Ovary (tissue), 10 donors: ENCODE measurements at places on chromosomes 7 and 10. TPM values are rescaled to one million over a fixed set of nuclear protein-coding genes. Genes with fewer than 3 reads are reported as not detected.
A peak's percentile ranks its signal among the peaks of the same experiment; 100 is the strongest.

INMT gene
- 79.5 TPM for total RNA-seq

PPP1R17 gene
- not detected for total RNA-seq

ABCA13 gene
- total RNA-seq: 0.83 TPM

ADAM12 gene
- total RNA-seq: 25.8 TPM

C10orf90 gene
- not detected for total RNA-seq

DNA sequence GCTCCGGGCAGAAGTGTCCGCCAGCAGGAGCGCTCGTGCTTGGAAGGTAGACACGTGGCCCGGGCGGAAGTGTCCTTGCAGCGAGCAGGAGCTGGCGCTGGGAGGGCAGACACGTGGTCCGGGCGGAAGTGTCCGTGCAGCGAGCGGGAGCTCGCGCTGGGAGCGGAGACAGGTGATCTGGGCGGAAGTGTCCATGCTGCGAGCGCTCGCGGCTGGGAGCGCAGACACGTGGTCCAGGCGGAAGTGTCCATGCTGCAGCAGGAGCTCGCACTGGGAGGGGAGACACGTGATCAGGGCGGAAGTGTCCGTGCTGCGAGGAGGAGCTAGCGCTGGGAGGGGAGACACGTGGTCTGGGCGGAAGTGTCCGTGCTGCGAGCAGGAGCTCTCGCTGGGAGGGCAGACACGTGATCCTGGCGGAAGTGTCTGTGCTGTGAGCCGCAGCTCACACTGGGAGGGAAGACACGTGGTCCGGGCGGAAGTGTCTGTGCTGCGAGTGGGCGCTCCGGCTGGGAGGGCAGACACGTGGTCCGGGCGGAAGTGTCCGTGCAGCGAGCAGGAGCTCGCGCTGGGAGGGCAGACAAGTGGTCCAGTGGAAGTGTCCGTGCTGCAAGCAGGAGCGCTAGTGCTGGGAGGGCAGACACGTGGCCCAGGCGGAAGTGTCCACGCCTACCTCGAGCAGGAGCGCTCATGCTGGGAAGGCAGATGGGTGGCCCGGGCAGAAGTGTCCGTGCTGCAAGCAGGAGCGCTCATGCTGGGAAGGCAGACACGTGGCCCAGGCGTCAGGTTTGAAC lies 41.1 kb upstream of the PRKAR1B start:
- peak overlapping the region; percentile 11 for H3K4me3 ChIP-seq
- DNase-seq: peak; percentile 90
- H3K27me3 ChIP-seq: no peaks in the 10 kb centered on the region
- H3K4me1 ChIP-seq: peaks cover 24% of the 10 kb centered on the region

GRCh38 chr7:87877366-87878040 lies 1.2 kb downstream of the DBF4 start:
- peaks cover 3% of the 10 kb centered on the region for H3K4me1 ChIP-seq
- H3K4me3 ChIP-seq: peak overlapping the region; percentile 54
- H3K27me3 ChIP-seq: no peaks in the 10 kb centered on the region
- no peak for DNase-seq

DNA sequence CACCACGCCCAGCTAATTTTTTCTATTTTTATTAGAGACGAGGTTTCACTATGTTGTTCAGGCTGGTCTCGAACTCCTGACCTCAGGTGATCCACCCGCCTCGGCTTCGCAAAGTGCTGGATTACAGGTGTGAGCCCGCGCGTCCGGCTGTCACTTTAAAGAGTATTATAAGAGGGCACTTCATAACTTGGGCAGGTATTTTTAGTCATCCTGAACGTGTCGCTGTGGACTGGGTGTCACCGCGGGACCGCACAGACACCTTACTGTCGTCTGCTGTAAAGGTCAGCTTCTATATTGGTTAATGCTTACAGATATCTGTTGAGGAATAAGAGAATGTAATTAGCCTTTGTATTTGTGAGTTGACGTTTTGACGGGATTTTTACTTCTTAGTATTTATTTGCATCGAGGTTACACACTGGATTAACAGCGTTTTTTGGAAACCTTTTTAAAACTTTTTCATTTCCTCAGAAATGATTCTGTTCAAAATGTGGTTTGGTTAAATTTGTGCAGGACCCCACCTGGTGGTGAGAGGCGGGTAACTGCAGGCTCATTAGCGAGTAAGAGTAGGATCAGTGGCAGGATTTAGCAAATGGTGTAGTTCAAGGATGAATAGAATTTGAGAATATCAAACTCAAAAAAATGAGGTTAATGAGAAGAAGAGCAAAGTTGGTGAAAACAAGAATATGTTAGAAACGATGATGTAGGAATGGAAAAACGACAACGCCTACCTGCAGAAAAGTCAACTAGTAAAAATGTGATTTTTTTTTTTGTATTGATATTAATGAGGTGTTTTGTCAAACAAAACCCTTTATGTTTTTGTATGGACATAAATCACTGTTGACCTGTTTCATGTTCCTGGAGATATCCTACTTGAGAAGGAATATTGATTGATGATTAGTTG lies 3.2 kb downstream of the DNAJB6 start:
- no peak overlapping the region for H3K27ac ChIP-seq
- no peak overlapping the region for H3K4me3 ChIP-seq
- H3K27me3 ChIP-seq: no peaks in the 10 kb centered on the region
- DNase-seq: peak; percentile 31

DNA sequence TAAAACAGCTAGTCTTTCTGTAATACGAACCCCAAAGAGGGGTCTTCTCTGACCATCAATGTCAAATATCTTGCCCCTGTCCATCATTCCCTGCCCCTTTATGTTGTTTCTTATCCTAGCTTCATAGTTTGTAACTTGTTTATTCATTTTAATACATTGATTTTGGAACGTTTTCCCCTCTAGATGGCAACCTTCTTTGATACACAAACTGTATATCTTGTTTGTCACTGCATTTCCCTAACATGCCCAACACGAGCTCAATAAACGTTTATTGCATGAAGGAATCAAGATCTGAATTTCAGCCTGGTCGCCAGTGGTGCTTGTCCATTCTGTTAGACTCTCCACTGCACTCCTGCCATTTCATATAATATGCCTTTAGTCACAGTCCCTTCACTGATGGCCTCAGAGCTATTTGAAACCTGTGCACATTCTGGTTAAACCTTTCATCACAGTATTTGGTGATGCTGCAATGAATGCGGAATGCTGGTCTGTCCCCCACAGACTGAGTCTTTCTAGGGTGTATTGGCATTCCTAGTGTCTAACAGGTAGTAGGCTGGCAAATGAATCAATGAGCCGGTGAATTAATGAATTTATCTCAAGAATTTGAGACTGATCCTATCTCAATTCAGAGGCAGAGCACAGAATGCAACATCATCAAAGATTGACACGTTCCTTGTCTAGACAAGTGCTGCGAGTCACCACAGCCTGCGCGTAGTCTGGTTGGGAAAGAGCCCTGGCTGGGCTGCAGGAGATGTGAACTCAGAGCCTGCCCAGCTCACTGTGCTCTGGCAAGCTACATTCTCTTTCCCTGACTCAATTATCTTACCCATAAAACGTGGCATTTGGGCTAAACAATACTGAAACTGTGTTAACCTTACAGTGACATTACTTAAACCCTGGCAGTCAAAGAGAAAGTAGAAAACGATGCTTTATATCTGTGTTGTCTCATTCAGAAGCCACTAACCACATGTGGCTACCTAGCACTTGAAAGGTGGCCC lies 55.2 kb upstream of the FRMD4A start:
- no peak overlapping the region for H3K27ac ChIP-seq
- no peak overlapping the region for H3K4me3 ChIP-seq
- DNase-seq: no peak
- H3K27me3 ChIP-seq: no peaks in the 10 kb centered on the region
- no peaks in the 10 kb centered on the region for H3K4me1 ChIP-seq

- no peaks in the 10 kb centered on the region for H3K27me3 ChIP-seq
- H3K36me3 ChIP-seq: no peaks in the 10 kb centered on the region
- no peak for DNase-seq
- no peak overlapping the region for H3K4me3 ChIP-seq
- H3K4me1 ChIP-seq: no peaks in the 10 kb centered on the region
- H3K27ac ChIP-seq: no peak overlapping the region
Observed at GRCh38 chr7:114663502-114663901, 248.9 kb downstream of the FOXP2 start.

GRCh38 chr7:41538810-41539724 lies 163.8 kb downstream of the INHBA start:
- H3K36me3 ChIP-seq: no peaks in the 10 kb centered on the region
- DNase-seq: no peak
- no peak overlapping the region for H3K27ac ChIP-seq
- no peaks in the 10 kb centered on the region for H3K27me3 ChIP-seq
- no peak overlapping the region for H3K4me3 ChIP-seq
- peaks cover 1% of the 10 kb centered on the region for H3K4me1 ChIP-seq

DNA sequence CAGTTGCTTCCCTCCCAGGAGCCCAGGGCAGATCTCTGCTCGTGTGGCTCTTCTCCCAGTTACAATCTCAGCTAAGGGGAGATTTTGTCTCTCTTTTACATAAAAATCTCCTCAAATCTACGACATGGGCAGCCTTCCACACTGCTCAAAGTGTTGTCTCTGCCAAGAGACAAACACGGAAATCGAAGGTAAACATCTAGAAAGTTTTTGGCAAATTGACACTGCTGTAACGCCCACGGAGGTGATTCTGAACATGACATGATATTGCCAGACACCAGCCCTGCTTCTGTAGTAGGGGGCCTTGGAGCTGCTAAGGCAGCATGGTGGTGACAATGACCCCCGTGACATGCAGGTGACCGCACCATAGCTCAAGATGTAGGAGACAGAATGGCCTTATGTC lies 128.3 kb downstream of the CCDC3 start:
- H3K4me1 ChIP-seq: peaks cover 20% of the 10 kb centered on the region
- no peak for DNase-seq
- H3K36me3 ChIP-seq: no peaks in the 10 kb centered on the region
- H3K27ac ChIP-seq: peak overlapping the region; percentile 41

GRCh38 chr10:91590142-91590903 lies 42.5 kb downstream of the PPP1R3C start:
- H3K27ac ChIP-seq: peak overlapping the region; percentile 35
- H3K4me3 ChIP-seq: no peak overlapping the region
- peak; percentile 87 for DNase-seq
- no peaks in the 10 kb centered on the region for H3K36me3 ChIP-seq
- peaks cover 30% of the 10 kb centered on the region for H3K4me1 ChIP-seq
- no peaks in the 10 kb centered on the region for H3K27me3 ChIP-seq

DNA sequence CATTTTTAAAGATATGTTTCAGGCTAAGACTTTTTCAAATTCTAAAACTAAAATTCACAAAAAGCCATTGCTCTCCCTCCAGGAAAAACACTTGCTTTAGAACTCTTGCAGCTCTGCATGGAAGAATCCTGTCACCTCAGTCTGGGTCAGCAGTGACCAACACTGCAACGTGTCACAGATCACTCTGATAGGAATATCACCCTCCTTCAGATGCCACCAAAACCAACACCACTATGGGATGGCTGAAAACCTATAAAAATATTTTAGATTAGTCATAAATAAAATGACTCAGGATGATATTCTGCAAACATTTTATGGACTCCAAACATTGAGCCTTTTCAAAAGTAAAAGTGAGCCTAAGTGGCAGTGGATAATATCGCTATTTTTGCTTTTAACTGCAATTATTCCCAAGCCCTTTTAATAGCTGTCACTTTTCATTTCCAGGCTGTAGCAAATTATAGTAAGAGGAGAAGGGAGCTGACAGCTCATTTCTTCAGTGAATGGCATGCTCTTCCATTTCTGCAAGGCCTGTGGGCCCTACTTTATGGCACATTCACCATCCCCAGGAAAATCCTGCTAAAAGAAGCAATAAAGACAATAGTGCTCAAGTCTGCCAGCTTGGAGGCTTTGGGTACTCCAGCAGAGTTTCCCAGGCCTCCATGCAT lies 21.3 kb downstream of the ELMO1 start:
- H3K4me3 ChIP-seq: no peak overlapping the region
- H3K27ac ChIP-seq: no peak overlapping the region
- no peaks in the 10 kb centered on the region for H3K27me3 ChIP-seq
- H3K4me1 ChIP-seq: no peaks in the 10 kb centered on the region
- no peak for DNase-seq

GRCh38 chr10:77756319-77757232 lies 119.0 kb upstream of the KCNMA1 start:
- H3K4me3 ChIP-seq: no peak overlapping the region
- H3K36me3 ChIP-seq: no peaks in the 10 kb centered on the region
- H3K27me3 ChIP-seq: no peaks in the 10 kb centered on the region
- no peak overlapping the region for H3K27ac ChIP-seq

- no peaks in the 10 kb centered on the region for H3K27me3 ChIP-seq
- H3K36me3 ChIP-seq: no peaks in the 10 kb centered on the region
- H3K4me1 ChIP-seq: no peaks in the 10 kb centered on the region
- no peak overlapping the region for H3K4me3 ChIP-seq
- DNase-seq: no peak
- no peak overlapping the region for H3K27ac ChIP-seq
Observed at GRCh38 chr10:51109801-51110533, 35.7 kb downstream of the PRKG1 start.

DNA sequence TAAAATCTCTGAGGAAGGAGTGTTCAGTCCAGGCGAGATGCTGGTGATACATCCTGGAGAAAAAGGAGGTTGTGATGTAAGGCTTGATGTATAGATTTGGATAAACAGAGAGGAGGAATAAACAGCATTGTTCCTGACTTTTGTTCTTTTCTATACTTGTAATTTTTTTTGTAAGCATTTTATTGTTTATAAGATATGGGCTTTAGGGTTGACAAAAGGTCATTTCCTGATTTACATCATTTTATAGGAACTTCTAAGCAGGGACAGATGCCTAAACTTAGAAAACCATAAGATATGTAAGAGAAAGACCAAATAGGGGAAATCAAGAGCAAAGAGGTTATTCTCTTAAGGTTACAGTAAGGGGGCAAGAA lies 16.7 kb upstream of the SLC26A4 start:
- H3K27me3 ChIP-seq: no peaks in the 10 kb centered on the region
- H3K4me3 ChIP-seq: no peak overlapping the region

DNA sequence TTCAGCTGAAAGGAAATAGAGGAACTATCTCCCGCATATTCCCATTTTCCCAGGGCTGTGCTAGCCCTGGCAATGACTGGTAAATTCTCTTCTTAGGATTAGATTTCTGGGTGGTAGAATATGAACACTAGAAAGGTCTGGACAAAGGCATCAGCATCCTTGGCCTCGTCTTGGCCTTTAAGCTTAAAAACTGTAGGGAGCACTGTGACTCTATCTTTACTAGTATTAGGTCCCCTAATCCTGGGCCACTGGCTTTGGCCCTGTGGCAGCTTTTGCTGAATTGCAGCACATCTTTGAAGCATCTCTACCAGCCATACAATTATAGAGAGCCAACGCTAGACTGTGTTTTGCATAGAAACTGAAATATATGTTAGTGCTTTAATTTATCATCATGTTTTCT lies 41.5 kb upstream of the EBLN1 start:
- H3K36me3 ChIP-seq: no peaks in the 10 kb centered on the region
- H3K4me3 ChIP-seq: no peak overlapping the region
- H3K4me1 ChIP-seq: no peaks in the 10 kb centered on the region
- H3K27me3 ChIP-seq: no peaks in the 10 kb centered on the region

GRCh38 chr7:35681231-35682029 lies 13.5 kb downstream of the HERPUD2 start:
- no peak overlapping the region for H3K4me3 ChIP-seq
- H3K27me3 ChIP-seq: no peaks in the 10 kb centered on the region
- no peak for DNase-seq
- H3K36me3 ChIP-seq: no peaks in the 10 kb centered on the region
- no peak overlapping the region for H3K27ac ChIP-seq
- peaks cover 4% of the 10 kb centered on the region for H3K4me1 ChIP-seq
